ENCODE measurements at places on chromosomes 11 and 22. TPM values are rescaled to one million over a fixed set of nuclear protein-coding genes. Genes with fewer than 3 reads are reported as not detected.

Gene C11orf97
- not detected for total RNA-seq

Gene ADORA2A
- total RNA-seq: 1.0 TPM

Gene CCDC89
- total RNA-seq: not detected

Gene OR2D2
- not detected for total RNA-seq

Gene TYR
- not detected for total RNA-seq

Gene RBMXL2
- total RNA-seq: not detected

Gene PACSIN2
- 69.9 TPM for total RNA-seq

Gene OR52H1
- total RNA-seq: not detected

Gene TPBGL
- total RNA-seq: 0.35 TPM

Gene DUSP18
- 4.6 TPM for total RNA-seq

Gene APOA1
- total RNA-seq: 0.23 TPM

Gene TBX10
- total RNA-seq: not detected

Gene GPHA2
- not detected for total RNA-seq

Gene P4HA3
- 51.0 TPM for total RNA-seq

Gene DLG2
- total RNA-seq: 0.33 TPM

Gene DBX1
- not detected for total RNA-seq

Gene CCDC116
- total RNA-seq: 0.08 TPM

Gene IGF2
- 1.8 TPM for total RNA-seq

Gene USP35
- 7.6 TPM for total RNA-seq

Gene SYCE3
- 0.46 TPM for total RNA-seq

Gene OR6A2
- not detected for total RNA-seq

Gene KRTAP5-1
- not detected for total RNA-seq

Gene HEPHL1
- total RNA-seq: not detected

Gene SMIM38
- total RNA-seq: not detected

Gene SERHL2
- 0.12 TPM for total RNA-seq

Gene EMSY
- 13.4 TPM for total RNA-seq

Gene SVIP
- total RNA-seq: 13.2 TPM

Measured in A549 treated with CpdA at 1 μM for 4 hours (cell line).